Bronchus fibroblast of lung (primary cell): ENCODE measurements at places on chromosomes 5 and 9. TPM values are rescaled to one million over a fixed set of nuclear protein-coding genes. Genes with fewer than 3 reads are reported as not detected.

The GRM6 gene
- total RNA-seq: not detected in 2 replicates

The LCN15 gene
- total RNA-seq: not detected in 2 replicates

The PCDHA13 gene
- total RNA-seq: not detected in 2 replicates

The IL31RA gene
- 3.1 and 3.2 TPM in 2 replicates for total RNA-seq

The UNC5A gene
- 0.17 TPM in 1 of 2 replicates, not detected in the other for total RNA-seq

The LPAR1 gene
- 106 and 111 TPM in 2 replicates for total RNA-seq

The FOXD4L3 gene
- not detected in 2 replicates for total RNA-seq

The SH3GL2 gene
- 0.30 and 0.34 TPM in 2 replicates for total RNA-seq

The PLK2 gene
- total RNA-seq: 101 and 102 TPM in 2 replicates

The LHX3 gene
- total RNA-seq: not detected in 2 replicates

The SLC25A48 gene
- not detected in 2 replicates for total RNA-seq

The CFAP157 gene
- total RNA-seq: not detected in 2 replicates

The EGR1 gene
- total RNA-seq: 17.3 and 17.4 TPM in 2 replicates

The GRIA1 gene
- 1.3 and 1.5 TPM in 2 replicates for total RNA-seq

The DMRTA1 gene
- total RNA-seq: 0.15 and 0.17 TPM in 2 replicates

The PRR16 gene
- total RNA-seq: 23.9 and 28.1 TPM in 2 replicates

The CXCL14 gene
- total RNA-seq: not detected in 2 replicates

The ZCCHC10 gene
- 7.9 and 8.9 TPM in 2 replicates for total RNA-seq

The NME5 gene
- 0.84 and 1.6 TPM in 2 replicates for total RNA-seq

The FRMPD1 gene
- not detected in 2 replicates for total RNA-seq

The TTC33 gene
- 5.8 and 7.1 TPM in 2 replicates for total RNA-seq

The IL9 gene
- total RNA-seq: not detected in 2 replicates

The ITK gene
- total RNA-seq: not detected in 2 replicates

The SLC6A7 gene
- total RNA-seq: not detected in 2 replicates

The NDUFAF2 gene
- total RNA-seq: 19.3 and 24.0 TPM in 2 replicates

The ADGRV1 gene
- 0.17 TPM in 1 of 2 replicates, not detected in the other for total RNA-seq

The DIAPH1 gene
- total RNA-seq: 32.7 and 36.8 TPM in 2 replicates

The PCDHGA7 gene
- 0.50 and 0.89 TPM in 2 replicates for total RNA-seq

The MCC gene
- total RNA-seq: 6.9 and 8.2 TPM in 2 replicates

The CERCAM gene
- total RNA-seq: 58.6 and 63.5 TPM in 2 replicates

The ADAMTS13 gene
- total RNA-seq: 0.89 and 1.2 TPM in 2 replicates

The THBS4 gene
- 1.2 and 2.4 TPM in 2 replicates for total RNA-seq

The FBN2 gene
- total RNA-seq: 52.6 and 57.0 TPM in 2 replicates
